ENCODE measurements at places on chromosomes 6 and 20.

DNA sequence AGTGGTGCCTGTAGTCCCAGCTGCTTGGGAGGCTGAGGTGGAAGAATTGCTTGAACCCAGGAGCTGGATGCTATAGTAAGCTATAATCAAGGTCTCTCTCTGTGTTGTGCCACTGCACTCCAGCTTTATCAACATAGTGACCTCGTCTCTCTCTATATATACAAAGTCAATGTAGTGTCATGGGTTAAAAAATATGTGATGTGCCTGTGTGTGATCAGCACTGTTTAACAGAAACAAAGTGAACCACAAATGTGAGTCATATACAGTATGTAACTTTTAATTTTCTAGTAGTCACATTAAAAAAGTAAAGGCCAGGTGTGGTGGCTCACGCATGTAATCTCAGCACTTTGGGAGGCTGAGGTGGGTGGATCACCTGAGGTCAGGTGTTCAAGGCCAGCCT is 85.3 kb upstream of the RNF24 start:
- no peak for DNase-seq

DNA sequence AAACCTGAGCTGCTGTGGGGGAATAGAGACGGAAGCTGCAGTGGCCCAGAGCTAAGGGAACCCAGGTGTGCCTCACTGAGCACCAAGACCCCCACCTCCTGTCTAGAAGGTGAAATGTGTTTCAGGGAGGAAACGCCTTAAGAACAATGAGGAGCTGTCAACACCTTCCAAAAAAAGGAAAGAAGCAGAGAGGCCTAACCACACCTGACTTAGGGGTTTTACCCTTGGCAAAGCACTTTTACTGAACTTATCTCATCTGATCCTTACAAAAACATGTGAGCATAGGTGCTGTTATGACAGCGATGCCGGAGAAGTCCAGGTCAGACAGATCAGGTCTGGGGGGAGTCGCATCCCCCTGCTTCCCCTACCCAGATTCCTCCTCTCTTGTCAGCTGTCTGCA is 16.1 kb upstream of the CDKN1A start:
- DNase-seq = no peak

GRCh38 chr6:33771146-33772081 is 17.5 kb downstream of the LEMD2 start:
- peak; percentile 89 for DNase-seq

GRCh38 chr6:26415791-26416190 is 13.7 kb downstream of the BTN3A1 start:
- DNase-seq = no peak

DNA sequence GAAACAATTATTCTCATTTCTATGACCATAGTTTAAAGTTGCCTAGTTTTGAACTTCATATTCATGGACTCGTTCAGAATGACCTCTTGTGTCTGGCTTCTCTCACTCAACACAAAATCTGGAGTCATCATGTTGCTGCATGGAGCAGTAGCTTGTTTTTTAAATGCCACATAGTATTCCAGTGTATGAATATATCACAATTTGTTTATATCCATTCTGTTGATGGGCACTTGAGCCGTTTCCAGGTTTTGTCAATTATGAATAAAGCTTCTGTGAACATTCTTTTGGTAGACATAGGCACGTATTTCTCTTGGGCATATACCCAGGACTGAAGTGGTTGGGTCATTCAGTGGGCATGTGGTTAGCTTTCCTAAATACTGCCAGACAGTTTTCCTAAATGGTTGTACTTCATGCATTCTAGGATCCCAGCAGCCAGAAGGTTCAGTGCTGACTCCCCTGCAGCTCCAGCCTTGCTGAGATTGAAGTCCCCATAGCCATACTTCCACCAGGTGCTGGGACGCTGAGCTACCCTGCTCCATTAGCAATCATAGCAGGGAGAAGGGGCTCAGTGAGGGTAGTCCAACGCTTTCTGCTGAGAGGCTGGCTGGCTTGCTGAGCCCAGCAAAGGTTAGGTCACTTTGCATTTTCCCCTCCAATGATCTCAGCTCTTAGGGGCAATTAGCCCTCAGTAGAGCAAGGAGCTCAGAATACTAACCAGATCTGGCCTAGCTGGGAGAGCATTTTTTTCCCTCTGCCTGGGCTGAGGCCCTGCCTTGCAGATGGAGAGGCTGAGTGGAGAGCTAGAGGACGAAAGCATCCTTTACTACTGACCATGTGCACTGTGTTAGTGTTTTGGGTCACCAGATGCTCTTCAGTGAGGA is 35.7 kb upstream of the CTNNBL1 start:
- DNase-seq = no peak

DNA sequence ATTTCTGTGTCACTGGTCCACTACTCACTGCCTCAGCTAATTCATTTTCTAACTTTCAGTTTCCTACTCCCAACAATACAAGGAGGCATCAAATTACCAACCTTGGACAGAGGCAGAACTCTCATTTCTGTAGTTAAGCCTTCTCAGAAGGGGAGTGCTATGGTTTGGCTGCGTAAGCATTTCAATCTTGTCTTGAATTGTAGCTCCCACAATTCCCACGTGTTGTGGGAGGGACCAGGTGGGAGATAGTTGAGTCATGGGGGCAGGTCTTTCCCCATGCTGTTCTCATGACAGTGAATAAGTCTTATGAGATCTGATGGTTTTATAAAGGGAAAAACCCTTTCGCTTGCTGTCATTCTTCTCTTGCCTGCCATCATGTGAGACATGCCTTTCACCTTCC is 22.9 kb downstream of the HLA-DRA start:
- DNase-seq = no peak

DNA sequence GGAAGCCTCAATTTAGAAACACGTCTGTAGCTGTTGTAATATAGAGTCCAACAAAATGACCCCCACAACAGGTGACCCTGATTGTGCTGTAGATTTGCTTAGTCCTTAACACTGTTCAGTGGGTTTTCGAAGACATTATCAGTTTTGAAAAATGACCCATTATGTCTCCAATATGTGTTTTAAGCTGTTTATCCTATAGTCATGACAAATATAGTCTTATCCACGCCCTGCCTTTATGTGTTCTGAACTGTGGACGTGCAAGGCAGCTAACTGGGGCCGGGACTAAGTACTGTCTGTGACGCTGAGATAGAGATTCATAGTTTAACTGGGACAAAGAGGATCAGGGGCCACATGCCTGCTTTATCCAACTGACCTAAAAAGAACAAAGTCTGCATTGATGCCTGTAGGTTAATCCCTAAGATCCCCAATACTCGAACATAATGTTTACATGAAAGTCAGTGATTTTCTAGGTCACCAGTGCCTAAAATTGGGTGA is 192.4 kb downstream of the CD83 start:
- DNase-seq = no peak

Data from AG08396 (cell line).